ENCODE measurements at places on chromosomes 7 and 10.

DNA sequence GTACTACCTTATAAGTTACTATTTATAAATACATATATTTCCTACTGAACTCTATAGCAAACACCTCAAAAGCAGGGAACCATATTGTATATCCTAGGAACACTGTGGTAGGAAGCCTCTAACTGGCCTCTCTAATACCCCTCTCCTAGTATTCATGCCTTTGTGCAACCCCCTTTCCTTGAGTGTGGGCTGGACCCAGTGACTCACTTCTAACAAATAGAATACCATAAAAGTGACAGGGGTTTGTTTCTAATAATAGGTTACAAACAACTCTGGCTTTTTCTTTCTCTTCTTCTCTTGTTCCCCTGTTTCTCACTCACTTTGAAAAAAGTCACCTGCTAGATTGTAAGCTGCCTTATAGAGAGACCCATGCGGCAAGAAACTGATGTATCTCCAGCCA lies 51.6 kb upstream of the MACC1 start:
- no peak for DNase-seq

- no peak for DNase-seq
These were observed 117.9 kb downstream of the CFTR start for GRCh38 chr7:117597755-117598154.

DNA sequence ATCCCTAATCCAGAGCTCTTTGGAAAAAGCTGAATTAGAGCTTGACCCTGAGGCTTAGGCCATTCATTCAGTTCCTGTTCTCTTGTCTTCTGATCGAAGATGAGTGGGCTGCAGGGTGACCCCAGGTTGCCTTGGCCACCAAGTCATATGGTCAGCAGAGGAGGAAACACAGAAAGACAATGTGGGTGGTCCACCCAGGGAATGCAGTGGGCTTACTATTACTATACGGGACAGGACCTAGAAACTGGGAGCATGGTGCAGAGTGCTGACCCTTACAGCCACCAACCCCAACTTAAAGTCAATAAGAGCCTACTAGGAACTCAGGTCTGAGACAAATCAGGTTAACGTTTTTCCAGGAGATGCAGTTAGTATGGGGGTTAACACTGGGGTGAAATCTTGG lies 200.5 kb downstream of the HERPUD2 start:
- no peak for DNase-seq

DNA sequence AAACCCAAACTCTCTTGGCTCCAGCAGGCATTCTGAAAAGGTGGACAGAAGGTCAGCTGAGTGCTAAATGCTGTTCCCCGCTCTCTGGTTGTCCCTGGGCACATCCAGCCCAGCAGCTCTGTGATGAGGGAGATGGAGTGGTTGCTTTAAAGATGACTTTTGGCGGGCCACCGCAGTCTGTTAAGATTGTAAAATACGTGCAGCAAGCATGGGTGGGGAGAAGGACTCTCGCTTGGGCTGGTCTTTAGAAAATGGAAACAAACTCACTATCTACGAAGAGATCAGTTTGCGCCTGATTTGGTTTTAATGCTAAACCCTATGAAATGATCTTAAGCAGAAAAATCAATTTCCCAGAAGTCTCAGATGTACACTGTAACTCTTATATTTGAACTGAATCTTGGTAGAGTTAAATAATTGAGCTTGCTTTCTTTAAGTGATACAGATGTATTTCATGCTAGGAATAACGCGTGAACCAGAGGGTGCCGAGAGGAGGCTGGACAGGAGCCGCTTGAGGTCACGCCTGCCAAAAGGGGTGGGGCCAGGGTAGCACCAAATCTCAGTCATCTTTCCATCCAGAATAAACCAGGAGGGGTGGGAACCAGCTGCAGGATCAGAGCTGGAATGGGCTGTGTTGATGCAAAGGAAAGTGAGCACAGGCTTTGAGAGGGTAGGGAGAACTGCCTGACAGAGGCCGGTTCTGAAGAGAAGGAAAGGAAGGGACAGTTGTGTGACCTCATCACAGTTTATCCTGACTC lies 170.2 kb upstream of the MKI67 start:
- peak; percentile 1 for DNase-seq

DNA sequence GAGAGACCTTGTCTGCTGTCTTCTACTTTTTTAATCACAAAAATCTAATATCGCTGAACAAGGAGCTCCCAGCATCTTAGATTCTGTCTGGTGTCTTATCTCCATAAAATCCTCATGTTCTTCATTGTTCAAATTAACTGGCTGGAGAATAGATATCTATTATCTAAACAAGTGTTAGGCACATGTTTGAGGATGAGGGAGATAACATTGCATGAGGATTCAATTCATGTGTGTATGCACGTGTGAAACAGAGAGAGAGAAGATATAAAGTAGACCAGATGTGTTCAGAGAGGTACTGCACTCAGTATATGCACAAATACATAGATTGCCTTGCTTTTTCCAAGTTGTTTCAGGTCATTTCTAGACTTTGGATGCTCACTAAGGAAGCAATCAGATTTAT lies 5.4 kb downstream of the BMPER start:
- no peak for DNase-seq

GRCh38 chr7:72020311-72020710 lies 391.8 kb downstream of the CALN1 start:
- DNase-seq: no peak

- no peak for DNase-seq
These were observed 20.3 kb upstream of the GIMAP2 start for GRCh38 chr7:150665089-150665748.

GRCh38 chr7:139431010-139431409 lies 52.5 kb downstream of the KLRG2 start:
- peak; percentile 76 for DNase-seq

DNA sequence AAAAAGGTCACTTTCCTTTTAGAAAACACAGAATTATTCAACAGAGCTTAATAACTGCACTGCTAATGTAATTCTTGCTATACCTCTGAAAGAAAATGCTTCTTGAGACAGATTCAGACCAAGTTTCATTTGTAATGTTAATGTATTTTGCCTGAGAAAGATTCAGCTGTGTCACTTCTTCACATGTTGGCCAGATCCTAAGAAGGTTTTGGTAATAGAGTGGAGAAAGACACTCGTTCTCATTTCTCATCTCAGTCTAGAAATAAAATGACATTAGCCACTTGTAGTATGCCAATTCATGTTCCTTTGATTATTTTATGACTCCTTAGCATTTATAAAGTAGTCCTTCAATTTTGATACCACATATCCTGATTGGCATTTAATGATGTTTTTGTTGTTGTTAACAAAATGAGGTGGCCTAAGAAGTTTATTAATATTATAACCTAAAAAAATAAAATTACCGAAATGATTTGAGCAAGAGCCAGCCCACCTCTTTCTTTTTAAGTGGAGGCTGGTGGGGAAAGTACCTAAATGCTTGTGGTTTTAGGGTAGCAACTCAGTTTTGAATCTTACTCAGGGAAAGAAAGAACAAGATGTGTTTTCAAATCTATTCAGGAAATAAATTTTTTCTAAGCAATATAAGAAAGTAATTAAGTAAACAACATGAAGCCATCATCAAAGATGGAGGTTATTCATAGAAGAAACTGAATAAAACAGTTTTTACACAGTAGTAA lies 16.4 kb upstream of the ELAPOR2 start:
- no peak for DNase-seq

DNA sequence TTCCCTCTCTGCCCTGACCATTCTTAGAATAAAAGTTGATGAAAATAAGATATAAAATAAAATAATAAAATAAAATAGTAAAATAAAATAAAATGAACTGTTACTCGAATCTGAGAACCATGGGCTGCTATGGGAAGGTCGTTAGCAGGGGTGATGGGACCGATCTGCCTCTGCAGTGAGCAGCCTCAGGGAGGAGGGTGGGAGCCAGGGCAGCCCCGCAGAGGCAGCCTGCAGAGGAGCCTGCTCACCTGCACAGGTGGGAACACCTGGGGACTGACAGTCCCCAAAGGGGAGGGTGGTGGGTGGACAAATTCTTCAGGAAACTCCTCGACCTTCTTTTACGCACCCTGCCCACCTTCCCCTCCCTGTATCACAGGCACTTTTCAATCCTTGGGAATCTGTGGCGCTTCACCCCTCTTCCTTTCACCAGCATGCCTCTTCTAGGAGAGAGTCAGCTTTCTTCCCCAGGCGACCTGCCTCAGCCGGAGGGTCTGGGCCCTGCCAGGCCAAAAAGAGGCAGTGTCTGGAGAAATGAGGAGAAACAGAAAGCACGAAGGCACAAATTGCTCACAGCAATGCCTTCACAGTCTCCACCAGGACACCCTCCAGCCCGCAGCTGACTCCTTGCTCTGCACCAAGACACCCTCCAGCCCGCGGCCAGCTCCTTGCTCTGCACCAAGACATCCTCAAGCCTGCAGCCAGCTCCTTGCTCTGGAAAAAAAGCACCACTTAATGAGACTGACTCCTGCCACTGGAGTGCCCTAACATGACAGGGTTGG lies 368.4 kb upstream of the SHH start:
- DNase-seq: no peak

DNA sequence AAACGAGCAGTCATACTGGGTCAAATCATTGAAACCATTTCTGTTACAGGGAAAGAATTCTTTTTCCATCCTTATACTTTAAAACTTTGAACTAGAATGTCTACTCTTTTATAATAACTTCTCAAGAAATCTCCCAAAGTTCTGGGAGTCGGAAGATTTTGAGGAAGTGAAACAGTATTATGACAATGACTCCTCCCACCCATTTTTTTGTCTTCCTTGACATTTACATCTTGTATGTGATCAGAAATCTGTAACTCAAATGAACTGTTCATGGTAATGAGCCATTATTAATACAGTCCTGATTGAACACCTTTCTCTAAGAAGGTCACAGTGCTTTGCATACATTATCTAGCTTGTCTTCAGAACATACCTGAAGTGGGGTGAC lies 227.4 kb downstream of the CELF2 start:
- no peak for DNase-seq

- no peak for DNase-seq
These were observed 1247.8 kb upstream of the SORCS1 start for GRCh38 chr10:108412323-108412722.

GRCh38 chr7:45443263-45443662 lies 130.9 kb upstream of the ADCY1 start:
- DNase-seq: no peak

- no peak for DNase-seq
These were observed 41.6 kb downstream of the RBM28 start for GRCh38 chr7:128302139-128302538.

- peak; percentile 45 for DNase-seq
These were observed 188.4 kb upstream of the AGK start for GRCh38 chr7:141362580-141363435.

DNA sequence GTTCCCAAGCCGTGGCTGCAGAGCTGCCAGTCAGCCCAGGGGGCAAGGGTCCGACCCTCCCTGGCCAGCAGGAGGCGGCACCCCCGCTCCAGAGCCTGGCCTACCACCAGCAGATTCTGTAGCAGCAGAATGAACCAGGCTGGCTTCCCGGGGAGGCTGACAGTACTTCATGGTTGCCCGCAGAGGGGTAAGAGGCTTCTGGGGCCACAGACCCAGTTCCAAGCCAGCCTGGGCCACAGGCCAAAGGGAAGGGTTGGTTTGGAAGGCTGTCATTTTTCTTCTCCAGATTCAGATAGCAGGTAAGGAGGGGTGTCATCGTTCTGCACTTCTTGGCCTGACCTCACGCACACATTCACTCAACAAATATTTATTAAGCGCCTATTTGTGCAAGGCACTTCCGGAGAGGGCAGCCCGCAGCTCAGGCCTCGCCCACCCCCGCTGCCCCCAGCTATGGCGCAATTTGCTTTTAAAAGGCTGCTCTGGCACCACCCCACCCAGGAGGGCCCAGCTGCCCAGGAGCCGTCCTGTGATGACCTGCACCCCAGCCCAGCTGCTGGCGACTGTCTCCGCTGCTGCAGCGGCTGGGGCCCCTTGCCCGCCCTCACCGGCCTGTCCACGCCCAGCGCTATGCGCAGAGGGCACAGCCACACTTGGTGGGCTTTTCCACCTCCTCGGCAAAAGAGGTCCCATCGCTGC lies 168.5 kb downstream of the LCOR start:
- DNase-seq: no peak

DNA sequence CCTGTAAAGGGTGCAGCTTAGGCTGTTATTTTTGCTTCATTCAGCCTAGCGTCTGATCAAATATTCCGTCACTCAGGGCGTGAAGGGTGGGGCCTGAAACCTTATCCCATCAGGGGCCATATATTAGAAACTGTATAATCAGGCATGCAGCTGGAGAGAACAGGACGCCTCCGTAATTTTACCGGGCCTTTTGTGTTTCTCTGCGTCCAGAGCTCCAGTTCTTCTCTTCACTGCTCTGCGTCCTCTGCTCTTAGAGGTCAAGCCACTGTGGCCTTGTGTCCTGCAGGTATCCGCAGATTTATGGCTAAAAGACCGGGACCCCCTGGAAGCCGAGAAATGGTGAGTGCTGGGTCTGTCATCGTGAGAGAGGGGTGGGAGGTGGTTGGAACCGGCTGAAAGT lies at the start of gene ZNF735:
ZNF735 (plus strand) TSS at position 301 of the 400 bp plus-strand sequence; CDS start at position 301, 0 bp downstream.
- no peak for DNase-seq

- no peak for DNase-seq
These were observed 3.6 kb upstream of the EVX1 start for GRCh38 chr7:27238979-27239386.

- no peak for DNase-seq
These were observed 83.2 kb downstream of the RBM33 start for GRCh38 chr7:155727616-155728015.

DNA sequence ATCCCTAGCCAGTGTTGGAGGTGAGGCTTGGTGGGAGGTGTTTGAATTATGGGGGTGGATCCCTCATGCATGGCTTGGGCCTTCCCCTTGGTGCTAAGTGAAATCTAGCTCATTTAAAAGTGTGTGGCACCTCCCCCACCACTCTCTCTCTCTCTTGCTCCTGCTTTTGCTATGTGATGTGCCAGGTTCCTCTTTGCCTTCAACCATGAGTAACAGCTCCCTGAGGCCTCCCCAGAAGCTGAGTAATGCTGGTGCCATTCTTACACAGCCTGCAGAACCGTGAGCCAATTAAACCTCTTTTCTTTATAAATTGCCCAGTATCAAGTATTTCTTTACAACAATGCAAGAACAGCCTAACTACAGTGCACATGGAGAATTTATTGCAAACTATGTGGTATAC lies 188.8 kb upstream of the POT1 start:
- no peak for DNase-seq

DNA sequence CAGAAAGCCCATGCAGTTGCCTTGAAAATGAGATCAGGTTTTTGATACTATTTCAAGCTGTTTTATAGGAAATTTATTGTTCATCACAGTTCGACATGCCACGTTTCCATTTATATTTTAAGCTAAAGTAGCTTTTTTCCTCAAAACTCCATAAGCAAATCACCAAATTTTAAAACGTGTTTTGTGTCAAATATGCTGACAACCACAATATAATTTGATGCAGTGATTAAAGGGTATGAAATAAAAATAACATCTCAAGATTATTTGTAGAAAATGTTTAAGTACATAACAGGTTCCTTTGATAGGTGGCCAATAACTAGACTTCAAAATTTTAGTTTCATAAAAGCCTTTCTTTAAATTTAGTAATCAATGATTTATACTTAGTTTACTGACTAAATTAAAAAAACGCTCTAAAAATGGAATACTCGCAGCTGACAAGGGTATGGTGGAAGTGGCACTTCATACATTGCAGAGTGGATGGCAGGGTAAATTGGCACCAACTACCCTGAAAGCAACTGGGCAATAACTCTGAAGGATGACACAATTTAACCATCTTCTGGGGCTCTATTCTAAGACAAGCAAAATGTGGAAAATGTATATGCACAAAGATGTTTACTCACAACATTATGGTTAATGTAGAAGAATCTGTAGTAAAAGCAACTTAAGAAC lies 481.6 kb downstream of the TNS3 start:
- no peak for DNase-seq

Data from umbilical cord (tissue), 2 donors.